ENCODE measurements at places on chromosomes 1 and 21. TPM values are rescaled to one million over a fixed set of nuclear protein-coding genes. Genes with fewer than 3 reads are reported as not detected.

- DNase-seq, result no peak
Observed at GRCh38 chr1:86778569-86779239, 74.3 kb downstream of the SH3GLB1 start.

DNA sequence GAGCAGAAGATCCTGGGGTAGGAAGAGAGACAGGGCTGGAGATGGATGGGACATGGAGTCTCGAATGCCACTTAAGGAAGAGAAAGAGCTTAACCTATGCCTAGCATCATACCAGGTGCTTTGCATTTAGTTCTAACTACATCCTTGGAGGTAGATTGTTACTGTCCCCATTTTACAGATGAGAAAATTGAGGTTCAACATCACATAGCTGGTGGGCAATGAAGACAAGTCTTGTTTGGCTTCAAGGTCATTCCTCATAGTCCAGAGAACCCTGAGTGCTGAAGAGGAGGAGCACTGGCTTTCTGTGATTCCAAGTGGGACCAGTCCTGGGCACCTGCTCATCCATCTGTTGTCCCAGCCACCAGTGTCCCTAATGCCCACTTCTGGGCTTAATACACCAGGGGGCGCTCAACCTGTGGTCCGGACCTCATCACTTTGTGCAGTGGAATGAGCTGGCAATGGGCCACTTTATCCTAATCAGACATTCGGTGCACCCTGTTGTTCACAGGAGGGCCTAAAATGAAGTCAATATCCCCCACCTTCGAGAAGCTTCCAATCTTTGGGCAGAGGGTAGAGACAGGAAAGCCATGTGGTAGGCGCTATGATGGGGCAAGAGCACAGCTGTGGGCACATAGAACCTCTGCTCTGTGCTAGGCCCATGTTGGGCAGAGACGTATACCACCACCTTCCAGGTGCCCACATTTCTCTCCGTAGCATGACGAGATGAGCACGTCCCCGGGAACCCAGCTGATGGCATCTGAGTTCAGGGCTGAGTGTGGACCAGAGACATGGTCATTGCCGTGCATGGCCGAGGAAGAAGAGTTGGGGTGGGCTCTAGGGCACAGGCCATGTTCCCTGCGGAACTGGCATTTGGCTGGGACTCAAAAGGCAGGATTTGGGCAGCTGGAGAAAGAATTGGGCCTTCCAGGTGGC is 9.2 kb downstream of the RPS6KA1 start:
- DNase-seq, result peak; percentile 9

The CNR2 gene
- total RNA-seq, result not detected

The RGS16 gene
- under 0.01 TPM for total RNA-seq

The SLC37A1 gene
- total RNA-seq, result 39.6 TPM

GRCh38 chr1:55868026-55868425 is 652.9 kb upstream of the USP24 start:
- peak; percentile 61 for DNase-seq

DNA sequence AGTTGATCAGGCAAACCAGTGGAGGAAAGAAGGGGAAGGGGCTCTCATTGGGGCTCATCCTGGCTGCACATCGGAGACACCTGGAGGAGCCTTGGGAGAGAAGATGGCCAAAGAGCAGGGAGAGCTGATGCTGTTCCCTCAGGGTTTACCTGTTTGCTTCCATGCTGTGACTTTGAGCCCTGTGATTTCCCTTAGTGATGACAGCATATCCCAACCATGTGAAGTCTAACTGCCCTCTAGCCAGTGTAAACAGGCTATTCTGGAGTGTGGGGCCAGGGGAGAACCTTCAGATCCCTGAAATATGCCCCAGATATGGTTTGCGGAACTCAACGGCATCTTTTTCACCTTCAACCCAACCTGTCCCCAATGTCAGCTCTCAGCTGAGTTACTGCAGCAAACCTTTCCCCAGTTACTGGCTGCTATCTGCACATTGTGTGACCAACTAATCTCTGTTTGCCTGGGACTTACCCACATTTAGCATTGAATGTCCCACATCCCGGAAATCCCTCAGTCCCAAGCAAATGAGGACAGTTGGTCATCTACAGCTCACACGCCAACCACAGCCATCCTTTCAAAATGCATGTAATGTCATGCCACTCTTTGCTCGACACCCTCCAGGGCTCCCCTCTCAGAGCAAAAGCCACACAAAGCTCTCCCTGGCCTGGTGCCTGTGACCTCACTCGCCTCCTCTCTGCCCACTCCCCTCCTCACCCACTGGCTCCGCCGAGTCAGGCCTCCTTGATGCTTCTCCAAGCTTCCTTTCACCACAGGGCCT is 242.3 kb downstream of the KCNJ6 start:
- no peak for DNase-seq

DNA sequence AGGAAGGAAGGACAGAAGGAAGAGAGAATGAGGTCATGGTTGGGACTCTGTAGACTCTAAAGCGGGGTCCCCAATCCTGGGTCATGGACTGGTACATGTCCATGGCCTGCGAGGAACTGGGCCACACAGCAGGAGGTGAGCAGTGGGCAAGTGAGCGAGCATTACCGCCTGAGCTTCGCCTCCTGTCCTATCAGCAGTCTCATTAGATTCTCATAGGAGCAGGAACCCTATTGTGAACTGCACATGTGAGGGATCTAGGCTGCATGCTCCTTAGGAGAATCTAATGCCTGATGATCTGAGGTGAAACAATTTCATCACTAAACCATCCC is 128.9 kb downstream of the TRABD2B start:
- no peak for DNase-seq

The TSPAN1 gene
- 114 TPM for total RNA-seq

DNA sequence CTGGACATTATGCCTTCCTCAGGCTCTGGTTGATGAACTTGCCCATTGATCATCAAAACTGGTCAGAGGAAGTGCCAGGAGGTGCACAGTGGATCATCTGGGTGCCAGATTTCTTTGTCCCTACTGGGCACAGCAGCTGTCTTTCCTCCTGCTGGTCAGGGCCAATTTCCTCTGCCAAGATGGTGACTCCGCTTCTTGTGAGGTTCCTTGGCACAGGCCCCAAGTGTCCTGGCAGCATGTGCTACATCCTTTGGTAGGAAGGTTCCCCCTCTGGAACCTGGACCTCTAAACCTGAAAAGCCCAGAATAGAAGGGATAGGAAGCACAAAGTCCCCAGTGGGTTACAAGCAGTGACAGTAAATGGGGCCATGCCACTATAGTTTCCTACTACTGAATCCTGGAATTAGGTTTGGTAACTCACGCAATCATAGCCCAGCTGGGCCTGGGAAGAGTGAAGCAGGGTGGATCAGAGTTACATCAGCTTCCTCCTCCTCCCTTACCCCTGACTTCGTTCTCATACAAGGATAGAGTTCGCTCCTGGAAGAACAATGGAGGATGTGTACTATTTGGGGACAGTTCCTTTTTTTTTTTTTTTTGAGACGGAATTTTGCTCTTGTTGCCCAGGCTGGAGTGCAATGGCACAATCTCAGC is 147.1 kb downstream of the CNIH3 start:
- no peak for DNase-seq

GRCh38 chr1:241848686-241849344 is 811 bp downstream of the EXO1 start:
- no peak for DNase-seq
